ENCODE measurements at places on chromosomes 2 and 18.

DNA sequence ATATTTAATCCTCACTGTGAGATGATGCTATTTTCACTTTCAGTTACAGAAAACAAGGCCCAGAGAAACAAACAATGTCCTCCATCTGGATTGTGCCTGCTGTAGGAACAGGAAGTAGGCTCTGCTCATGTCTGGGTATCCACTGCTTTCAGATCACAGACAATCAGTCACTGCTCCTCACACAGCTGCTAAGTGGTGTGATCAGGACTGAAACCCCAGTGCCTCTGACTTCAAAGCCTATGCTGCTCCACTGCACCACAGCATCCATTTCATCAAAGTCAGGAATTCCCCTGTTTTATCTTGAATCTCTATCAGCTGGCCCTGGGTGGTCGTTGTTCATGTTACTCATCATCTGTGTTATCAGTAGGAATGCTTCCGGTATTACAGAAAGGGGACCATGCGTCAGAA is 303.8 kb upstream of the TRIB2 start:
- DNase-seq = no peak

GRCh38 chr2:227402959-227403358 is 15.2 kb upstream of the SCYGR1 start:
- peak; percentile 61 for DNase-seq

DNA sequence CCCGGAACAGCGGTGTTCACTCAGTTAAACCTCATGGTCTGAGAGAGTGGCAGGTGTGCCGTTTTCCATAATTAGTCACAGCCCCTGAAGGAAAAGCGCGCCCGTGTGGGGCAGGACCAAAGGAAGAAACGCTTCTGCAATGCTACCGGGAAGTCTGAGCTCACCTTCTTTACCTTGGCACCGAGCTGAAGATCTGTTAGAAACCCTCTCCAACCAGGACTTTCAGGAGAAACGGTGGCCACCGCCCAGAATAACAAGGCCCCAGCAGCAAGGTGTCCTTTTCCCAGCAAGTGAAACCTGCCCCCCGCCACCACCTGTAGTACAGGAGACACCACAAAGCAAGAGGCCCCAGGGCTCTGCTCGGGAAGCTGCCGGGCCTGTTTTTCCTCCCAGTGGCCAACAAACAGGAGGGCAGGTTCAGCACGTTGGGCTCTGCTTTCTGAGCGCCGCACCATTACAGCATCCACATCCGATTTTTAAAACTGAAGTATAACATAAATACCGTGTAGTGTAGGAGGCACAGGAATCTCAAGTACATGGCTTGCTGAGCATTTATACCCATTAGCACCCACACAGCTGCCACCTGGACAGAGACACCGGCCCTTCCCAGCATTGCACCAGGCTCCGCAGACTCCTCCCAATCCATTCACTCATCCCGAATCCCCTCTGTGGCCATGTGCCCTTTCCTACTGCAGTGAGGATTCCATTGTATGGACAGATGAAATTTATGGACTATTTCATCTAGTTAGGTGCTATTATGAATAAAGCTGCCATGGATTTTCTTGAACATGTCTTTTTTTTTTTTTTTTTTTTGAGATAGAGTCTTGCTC is 121.8 kb upstream of the RIOK3 start:
- peak; percentile 27 for DNase-seq

DNA sequence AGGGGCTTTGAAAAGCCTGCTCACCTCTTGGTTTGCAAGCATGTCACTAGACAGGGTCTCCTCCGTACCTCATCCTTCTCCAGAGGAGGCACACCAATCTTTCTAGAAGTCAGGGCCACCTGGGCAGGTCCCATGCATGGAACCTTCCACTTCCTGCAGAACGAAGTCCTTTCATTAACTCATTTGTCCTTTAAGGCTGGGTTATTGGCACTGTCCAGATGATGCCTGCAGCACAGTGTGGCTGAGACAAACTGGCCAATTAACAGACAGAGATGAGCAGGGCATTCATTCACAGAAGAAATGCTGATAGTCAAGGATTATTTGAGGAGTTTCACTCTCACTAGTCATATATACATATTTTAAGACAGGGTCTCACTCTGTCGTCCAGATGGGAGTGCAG is 245.3 kb downstream of the TFCP2L1 start:
- no peak for DNase-seq

DNA sequence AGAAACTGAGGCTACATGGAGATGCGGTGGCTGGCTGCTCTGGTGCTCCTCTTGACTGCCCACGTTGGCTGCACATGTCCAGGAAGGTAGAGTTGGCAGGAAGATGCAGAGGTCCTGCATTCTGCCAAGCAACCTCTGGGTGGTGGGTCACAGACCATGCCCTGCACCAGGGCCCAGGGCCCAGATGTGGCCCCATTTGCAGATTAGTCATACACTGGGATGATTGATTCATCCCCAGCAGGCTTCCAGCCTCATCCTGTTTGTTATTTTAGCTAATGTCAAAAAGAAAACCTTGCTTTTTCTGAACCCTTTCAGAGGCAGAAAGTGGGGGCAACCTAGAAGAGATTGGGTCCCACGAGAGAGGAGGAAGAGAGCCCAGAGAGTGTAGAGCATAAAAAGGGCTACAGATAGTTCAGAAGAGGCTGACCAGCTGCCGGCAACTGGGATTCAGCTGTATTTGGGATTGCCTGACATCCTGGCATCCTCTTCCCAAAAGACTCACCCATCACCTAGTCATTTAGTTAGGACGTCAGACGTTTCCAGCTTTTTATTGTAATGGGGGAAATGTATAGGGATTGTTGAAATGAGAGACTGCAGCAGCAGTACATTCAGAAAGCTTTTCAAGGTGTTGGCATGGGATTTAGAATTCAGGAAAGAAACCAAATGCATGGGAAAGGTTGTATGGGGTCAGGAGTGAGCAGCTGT is 101.9 kb downstream of the CTIF start:
- no peak for DNase-seq

DNA sequence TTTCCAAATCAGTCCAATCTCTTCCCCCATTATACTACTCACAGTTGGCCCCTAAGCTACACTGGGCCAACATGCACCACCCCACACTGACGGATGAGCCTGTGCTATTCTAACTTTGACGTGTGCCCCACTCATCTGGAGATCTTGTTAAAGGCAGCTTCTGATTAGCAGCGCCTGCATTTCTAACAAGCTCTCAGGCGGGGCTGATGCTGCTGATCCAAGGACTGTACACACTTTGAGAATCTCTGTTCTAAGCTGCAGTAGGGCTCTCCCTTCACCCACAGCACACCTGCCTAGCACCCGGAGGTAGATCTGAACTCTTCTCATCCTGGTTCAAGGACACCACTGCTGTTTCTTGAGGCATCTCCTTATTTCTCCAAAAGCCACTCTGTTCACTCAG is 200.7 kb downstream of the SLC4A3 start:
- DNase-seq = no peak

- DNase-seq = peak; percentile 72
These were observed 29.6 kb upstream of the IL37 start for GRCh38 chr2:112881217-112881985.

DNA sequence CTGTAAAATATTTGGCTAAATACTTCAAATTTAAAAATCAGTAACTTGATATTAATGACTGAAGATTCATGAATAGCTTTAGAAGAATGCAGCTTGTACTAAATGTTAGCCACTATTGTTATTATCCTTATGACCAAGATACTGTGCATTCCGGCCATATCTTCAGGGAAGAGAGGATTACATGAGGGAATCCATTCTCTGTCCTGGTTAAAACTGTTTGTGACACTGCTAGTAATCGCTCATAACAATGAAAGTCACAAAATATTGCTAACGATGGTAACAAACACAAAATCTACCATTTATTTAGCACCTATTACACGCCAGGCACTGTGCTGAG is 217.7 kb downstream of the PRKCE start:
- DNase-seq = no peak

All from epithelial cell of prostate (primary cell).